ENCODE measurements at places on chromosomes 11 and 22. TPM values are rescaled to one million over a fixed set of nuclear protein-coding genes. Genes with fewer than 3 reads are reported as not detected.

DNA sequence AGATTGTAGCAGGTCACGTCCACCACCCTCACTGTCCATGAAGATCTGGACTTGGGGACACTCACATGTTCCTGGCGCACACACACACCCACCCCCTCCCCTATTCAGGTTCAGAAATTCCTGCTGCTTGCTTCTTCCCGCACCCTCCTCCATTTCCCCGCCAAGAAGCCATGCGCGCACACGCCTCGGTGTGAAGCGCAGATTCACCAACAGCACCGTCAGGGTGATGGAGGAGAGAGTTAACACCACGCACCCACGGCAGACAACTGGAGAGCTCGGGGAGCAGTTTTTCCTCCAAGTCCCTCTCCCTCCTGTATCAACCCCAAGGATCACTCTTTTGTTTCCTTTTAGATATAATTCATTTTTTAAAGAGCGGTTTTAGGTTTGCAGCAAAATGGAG, 113.4 kb downstream of the BCR start:
- DNase-seq, result no peak

DNA sequence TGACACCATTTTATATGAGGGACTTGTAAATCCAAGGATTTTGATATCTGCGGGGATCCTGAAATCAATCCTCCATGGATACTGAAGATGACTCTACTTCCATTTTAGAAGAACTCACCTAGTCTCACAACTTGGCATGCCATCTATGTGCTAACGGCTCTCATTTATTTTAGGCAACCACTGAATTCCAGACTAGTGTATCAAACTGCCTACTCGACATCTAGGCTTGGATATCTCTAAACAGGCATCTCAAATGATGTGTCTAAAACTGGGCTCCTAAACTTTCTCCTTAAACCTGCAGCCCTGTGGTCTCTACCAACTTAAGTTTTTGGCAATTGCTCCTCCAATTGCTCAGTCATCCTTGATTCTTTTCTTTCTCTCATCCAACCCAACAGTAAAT, 31.2 kb upstream of the CLNS1A start:
- no peak for DNase-seq

DNA sequence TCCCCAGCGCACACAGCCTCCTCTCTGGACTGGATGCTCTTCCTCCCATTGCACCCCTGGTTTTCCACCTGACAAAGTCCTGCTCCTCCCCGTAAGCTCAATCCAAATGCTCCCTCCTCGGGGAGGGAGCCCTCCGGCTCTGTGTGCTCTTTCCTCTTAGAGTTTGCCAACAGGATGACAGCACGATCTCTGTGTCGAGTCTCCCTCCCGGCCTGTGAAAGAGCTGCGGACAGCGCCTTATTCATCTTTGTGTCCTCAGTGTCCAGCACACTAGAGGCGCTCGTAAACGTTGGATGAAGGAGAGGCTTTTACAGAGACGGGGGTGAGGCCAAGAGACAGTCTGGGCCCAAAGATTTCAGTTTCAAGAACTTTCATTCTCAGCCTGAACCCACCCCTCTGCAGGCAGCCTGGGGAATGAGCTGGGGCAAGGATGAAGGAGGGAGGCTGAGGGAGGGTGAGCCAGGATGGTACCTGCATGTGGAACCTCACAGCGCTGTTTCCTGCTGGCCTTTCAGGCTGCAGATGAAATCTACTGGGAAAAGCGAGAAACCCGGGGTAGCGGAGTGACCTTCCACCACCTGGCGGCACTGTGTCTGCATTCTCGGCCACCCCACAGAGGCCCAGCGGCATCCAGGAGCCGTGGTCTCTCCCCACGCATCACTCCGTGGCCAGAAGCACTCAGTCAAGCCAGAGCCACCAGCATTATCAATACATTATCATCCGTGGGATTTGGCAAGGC, 8.5 kb upstream of the TMPRSS4 start:
- no peak for DNase-seq

DNA sequence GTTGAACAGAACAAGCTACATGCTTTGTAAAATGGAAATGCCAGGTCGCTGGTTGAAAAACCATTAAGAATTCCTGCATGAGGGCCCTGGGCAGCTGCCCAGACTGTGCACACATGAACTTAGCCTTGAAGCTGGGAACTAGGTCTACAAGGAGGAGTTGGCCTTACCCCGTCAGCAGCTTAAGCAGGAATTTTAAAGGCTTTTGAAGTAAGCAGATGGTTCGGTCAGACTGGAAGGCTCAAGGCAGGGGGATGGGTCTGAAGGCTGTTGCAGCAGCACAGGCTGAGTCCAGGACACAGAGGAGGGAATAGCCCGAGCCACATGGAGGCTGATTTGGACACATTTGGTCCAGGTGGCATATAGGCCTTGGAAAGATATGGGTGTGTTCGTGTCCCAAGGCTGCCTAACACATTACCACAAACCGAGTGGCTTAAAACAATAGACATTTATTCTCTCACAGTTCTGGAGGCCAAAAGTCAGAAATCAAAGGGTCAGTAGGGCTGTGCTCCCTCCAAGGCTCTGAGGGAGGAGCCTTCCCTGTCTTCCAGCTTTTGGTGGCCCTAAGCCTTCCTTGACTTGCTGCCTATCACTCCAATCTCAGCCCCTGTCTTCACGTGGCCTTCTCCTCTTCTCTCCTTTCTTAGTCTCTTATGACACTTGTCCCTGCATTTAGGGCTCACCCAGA, 11.6 kb downstream of the LIF start:
- no peak for DNase-seq

- DNase-seq, result no peak
Measured at GRCh38 chr22:47207387-47207786, 444.9 kb downstream of the TBC1D22A start.

- no peak for DNase-seq
Measured at GRCh38 chr22:32602154-32602553, 127.5 kb downstream of the FBXO7 start.

DNA sequence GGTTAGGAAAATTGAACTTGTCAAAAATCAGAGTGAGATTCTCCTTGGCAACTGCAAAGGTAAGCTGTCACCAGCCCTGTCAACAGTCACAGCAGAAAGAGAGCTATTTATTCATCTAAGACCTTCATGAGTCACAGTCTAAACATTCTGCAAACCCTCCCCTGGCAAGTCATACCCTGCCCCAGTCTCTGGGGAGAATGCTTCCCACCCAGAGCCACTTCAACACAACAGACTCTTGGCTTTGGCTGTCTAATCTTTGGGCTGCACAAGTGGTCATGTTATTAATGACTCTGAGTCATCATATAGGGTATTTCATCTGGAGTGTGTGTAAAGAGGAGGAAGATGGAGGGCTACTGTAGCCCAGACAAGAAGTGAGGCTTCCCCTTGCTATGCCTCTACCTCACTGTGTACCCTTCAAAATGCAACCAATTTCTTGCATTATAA, 153.4 kb downstream of the CCDC34 start:
- DNase-seq, result no peak

- no peak for DNase-seq
Measured at GRCh38 chr11:66230156-66230555, 38.3 kb upstream of the RAB1B start.

- DNase-seq, result no peak
Measured at GRCh38 chr22:18991821-18992442, 55.8 kb upstream of the PRODH start.

DNA sequence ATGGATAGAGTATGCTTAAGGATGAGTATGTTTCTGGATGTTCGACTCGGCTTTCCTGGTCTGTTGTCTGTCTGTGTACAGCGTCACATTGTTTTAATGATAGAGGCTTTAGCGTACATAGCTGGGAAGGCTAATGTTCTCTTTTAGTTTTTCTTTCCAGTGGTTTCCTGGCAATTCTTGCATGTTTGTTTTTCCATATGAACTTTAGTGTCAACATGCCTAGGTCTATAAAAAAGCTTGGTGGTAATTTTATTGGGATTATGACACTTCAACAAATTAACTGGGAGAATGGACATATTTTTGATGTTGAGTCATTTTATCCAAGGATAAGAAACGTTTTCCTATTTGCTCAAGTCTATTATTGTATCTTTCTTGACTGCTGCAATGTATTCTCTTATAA, 17.6 kb downstream of the F2 start:
- DNase-seq, result no peak

DNA sequence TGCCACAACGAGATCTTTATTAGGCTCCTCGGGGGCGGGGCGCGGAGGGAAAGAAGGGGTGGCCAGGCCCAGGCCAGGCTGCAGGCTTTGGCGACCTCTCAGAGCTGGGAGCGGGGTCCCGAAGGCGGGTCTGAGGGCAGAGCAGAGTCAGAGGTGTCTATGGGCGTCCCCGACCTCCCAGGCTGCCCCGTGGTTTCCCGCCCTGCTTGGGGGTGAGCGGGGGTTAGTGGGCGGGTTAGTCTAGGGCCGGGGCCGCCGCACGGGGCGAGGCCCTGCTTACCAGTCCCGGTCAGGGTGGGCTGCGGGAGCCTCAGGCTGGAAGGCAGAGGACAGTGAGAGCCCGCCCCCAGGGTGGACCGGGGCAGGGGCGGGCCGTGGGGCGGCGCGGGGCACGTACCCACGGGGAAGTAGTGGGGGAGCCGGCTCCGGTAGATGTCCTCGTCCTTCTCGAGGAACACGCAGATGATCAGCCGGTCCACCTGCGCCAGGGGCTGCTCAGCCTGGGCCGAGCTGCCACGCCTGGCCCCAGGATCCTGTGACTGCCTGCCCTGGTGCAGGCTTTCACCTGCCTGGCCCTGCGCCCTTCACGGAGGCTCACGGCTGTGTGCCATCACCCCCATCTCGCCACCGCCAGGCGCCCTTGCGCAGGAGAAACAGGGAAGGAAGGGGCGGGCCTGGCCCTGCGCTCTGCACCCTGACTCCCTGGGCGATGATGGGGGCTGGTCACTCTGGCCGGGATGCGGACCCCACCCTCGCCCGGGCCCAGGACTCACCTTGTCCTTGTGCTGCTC, 12.5 kb downstream of the OTUB1 start:
- no peak for DNase-seq

GRCh38 chr22:25153961-25154666, 45.5 kb upstream of the CRYBB3 start:
- DNase-seq, result no peak

DNA sequence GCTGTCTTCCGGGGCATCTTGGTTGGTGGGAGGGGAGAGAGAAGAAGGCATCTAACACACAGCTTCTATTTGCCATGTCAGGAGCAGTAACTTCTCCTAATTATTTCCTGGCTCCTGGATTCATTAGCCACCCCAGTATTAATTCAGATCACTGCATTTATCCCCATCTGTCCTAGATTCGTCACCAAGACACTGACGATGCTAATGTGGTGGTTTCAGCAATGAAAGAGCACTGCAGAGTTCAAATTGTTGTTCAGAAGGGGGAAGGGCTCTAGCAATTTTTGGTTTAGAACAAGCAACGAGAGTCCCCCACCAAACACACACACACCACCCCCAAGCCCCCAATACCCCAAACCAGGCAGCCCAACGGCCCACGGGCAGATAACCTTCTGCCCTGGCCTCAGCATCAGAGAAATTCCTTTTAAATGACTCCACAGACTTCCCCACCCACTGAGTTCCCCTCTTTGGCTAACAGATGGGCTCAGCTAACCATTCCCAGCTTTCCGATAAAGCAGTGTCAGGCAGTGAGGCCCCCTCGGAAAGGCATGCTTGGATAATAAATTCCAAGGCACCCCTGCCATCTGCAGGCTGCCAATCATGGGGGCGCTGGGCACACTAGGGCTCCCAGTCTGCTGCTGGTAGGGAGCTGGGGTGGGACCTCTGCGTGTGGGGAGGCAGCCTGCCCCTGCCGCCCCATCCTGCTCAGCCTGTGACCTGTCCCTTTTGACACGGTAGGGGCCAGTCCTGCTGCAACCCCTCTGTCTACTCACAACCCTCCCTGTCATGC, 453.5 kb downstream of the MIAT start:
- no peak for DNase-seq

DNA sequence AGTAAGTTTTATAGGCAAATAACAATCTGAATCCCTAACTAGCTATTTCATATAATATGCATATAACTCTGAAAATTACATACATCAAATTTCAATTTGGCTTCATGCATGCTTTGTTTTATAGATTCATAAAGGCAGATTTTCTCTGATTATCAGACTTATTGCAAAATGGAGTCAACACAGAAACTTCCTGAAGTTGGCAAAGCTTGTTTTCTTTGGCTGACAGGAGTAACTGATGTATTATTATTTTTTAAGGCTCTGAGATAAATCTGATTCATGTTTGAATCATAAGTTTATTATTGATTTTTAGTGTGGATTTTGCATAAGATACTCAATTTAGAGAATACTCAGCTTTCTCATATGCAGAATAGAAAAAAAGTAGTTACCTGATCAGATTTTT, 356.3 kb upstream of the CCDC90B start:
- DNase-seq, result no peak

Gene NRXN2
- polyA plus RNA-seq, result 24.5 TPM

Gene PCSK7
- 25.4 TPM for polyA plus RNA-seq

Gene UBQLNL
- 0.18 TPM for polyA plus RNA-seq

Gene OR8K1
- not detected for polyA plus RNA-seq

Gene KRTAP5-8
- polyA plus RNA-seq, result not detected
